ENCODE measurements at places on chromosomes 5 and 9. TPM values are rescaled to one million over a fixed set of nuclear protein-coding genes. Genes with fewer than 3 reads are reported as not detected.

Gene MEIKIN
- not detected for total RNA-seq

Gene FYB1
- 12.9 TPM for total RNA-seq

- no peak for DNase-seq
Observed at GRCh38 chr9:89969156-89969675, 364.4 kb downstream of the GADD45G start.

DNA sequence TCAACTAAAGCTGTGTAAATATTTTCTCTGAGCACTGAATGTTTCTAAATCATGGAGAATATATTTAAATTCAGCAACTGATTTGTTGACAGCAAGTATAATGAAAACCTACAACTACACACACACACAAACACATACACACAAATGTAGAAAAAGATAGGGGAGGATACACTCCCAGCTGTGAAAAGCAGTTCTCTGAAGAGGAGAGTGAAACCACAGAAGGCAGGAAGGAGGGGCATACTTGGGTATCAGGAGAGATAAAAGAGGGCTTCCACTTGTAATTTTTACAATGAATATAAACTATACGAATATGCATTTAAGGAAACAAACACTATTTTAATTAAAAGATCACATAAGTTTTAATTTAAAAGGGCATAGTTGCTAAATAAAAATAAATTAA, 227.8 kb upstream of the SLC24A2 start:
- DNase-seq: no peak

GRCh38 chr5:142864290-142865260, 94.4 kb downstream of the ARHGAP26 start:
- no peak for DNase-seq

GRCh38 chr5:34535944-34536623, 120.0 kb upstream of the RAI14 start:
- DNase-seq: no peak

DNA sequence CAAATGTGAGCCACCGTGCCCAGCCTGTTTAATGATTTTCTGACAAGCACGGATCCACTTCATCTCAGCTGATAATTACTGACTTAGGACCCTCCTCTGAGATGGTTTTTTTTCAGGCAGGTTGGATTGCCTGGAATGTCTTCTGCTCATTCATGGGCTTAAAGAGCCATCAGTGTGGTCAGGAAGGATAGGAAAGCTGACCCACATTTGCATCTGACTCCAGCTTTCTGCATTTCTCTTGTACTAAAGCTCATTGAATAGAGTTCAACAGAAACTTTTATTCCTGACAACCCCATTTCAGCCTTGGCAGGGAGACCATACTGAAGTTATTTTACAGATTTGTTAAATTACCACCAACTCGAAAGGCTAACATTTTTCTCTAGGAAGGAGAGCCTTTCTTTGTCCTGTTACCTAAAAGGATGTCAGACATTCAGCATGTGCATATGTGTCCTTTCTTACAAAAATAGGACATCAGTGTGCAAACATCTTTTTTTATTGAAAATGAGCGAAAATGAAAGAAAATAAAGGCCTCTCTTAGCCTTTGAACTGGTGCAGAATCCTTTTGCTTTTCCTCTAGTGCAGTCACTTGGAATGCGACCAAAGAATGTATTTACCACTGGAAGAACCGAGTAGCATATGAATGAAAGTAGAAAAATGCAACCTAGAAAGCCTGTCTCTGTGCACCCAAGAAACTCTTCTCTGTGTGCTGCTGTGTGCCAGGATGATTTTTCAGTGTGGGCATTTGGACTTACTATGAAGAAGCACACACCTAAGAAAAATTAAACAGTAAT, 26.6 kb downstream of the ADCY2 start:
- DNase-seq: no peak

DNA sequence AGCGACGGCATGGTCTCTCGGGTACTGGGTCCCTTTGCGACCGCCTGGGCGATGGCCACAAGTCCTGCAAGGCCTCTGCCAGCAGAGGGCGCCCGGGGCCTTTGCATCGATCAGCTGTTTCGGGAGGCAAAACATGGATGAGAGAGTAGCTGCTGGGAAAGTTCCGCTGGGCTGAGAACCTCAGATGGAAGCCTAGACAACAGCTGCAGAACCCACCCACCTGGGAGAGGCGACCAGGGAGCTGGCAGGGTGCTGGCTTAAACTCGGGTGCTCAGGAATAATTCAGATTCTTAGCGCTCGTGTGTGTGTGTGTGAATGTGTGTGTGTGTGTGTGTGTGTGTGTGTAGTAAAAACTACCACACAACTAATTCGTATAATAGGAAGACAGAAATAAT, 50.0 kb downstream of the TRIM32 start:
- DNase-seq: peak; percentile 21

GRCh38 chr9:116269250-116269649, 115.7 kb downstream of the PAPPA start:
- no peak for DNase-seq

DNA sequence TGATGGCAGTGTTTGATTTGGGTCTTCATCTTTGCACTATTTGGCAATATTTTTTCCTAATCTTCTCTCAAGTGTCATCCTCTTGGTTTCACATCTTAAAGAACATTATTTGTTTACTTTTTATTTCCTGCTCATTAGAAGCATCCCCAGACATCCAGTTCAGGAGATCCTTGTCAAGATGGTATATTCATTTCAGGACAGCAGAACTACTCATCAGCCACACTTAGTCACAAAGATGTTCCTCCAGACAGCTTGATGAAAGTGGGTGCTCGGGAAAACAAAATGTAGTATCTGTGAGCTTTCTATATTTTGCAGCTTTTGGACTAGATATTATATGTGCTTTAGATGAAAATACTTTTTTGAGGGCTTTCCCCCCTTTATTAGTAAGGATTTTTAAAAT, 72.1 kb upstream of the SREK1 start:
- DNase-seq: no peak

DNA sequence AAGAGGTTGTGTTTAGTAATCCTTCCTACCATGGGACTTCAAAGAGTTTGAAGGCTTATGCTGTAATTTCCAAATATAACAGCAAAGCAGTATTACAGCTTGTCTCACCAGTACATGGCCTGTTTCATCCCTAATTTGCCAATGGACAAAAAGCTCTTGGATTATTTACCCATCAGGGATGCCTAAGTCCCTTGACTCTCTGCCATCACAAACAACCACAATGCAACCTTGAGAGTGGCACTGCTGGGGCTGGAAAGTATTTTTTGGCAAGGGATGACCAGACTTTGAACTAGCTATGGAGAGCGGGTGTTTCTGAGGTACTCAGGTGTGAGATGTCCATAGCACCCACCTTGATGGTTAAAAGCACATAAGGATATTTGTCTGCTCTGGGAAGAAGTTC, 9.1 kb downstream of the MAMDC2 start:
- no peak for DNase-seq

DNA sequence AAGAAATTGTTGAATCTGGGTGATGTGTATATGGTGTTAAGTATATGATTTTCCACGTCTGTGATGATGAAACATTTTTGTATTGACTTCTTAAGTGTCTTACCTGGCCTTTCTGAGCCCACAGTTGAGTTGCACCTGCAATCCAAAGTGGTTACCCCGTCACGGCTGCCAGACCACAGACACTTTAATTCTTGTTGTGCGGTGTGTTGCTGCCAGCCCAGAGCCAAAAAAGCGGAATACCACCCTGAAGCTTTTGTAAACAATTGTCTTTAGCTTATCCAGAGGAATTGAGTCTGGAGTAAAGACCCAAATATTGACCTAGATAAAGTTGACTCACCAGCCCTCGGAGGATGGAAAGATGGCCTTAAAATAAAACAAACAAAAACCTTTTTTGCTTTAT, 35.1 kb downstream of the MTAP start:
- DNase-seq: no peak

DNA sequence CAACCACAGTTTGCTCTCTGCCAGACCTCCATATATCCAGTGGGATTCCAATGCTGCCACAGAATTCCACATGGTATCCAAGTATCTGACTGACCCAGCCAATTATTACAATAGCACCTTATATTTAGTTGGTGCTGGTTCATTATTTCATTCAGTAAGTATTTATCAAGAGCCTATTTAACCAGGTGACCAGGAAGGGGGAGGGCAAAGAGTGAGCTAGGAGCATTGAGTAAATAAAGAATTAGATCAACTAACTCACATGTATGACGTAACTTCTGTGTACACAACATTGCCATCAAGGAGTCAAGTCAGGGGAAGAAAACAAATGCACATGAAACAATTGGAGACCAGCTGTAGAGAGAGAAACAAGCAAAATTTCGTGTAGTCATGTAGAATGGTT, 207.1 kb upstream of the PAPPA start:
- no peak for DNase-seq

DNA sequence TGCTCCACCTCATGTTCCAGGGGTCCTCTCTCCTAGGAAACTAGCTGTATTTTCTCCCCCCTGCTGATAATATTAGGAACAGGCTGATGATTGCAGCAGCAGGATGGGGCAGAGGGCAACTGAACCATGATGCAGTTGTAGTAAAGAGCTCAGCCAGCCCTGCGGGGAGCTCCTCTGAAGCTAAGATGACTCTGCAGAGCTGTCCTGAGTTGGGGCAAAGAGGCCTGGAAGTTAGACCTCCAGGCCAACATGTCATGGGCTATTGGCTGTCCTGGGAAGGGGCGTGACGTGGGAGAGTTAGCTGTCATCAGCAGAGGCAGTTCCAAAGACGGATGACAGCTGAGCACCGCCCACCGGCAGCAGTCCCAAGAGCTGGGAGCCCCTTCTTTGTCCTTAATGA, 6.6 kb upstream of the FBP1 start:
- DNase-seq: no peak

DNA sequence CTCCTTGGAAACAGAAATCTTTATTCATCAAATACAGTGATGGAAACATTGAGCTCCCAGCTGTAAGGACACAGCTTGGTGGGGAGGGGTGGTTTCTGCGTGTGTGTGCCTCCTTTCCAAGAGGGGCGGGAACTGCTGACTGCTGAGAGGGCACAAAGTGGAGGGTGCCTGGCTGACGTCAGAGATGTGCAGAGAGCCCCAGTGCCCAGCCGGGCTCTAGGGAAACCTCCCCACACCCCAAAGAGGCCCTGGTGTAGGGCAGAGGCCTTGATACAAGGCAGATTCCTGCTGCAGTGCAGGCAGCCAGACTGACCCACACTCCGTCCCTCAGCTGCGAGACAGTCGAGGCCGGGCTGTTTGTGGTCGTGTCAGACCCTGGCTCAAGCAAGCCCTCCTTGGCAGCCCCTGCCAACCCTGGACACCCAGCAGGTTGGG, 191.0 kb downstream of the CACNA1B start:
- DNase-seq: no peak

DNA sequence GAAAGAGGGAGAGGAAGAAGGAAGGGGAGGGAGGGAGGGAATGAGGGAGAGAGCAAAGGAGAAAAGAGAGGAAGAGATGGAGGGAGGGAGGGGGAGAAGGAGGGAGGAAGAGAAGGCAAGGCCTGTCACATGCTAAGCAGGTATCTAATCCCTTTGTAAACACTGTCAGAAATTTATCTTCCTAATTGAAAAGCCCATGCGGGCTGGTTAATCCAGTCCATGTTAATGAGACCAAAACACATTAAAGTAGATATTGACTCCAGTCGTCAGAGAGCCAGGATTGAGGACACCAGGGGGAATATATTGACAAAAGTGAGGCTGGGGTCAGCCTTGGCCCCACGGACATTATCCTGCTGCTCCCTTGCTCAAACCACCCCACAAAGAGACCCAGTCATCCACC, 37.4 kb upstream of the ALDH1B1 start:
- no peak for DNase-seq

- DNase-seq: no peak
Observed at GRCh38 chr5:144169904-144170275, 569 bp downstream of the YIPF5 start.

DNA sequence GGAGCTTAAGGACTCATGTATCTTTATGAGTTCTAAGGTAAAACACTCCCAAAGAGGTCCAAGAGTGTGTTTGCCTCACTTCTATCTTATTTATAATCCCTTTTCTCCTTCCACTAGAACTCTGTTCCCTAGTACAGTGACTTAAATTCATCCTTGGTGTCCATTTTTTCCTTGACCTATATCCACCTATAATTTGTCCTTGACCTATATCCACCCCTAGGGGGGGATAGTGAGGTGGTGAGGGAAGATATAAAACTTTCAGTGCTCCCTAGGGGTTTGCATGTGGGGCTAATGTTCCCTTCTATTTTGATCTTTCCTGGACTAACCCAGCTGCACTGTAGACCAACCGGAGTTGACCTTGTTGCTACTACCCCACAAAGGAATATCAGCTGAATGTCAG, 83.5 kb upstream of the GNAQ start:
- no peak for DNase-seq
